ENCODE measurements at places on chromosomes 6 and 20.

DNA sequence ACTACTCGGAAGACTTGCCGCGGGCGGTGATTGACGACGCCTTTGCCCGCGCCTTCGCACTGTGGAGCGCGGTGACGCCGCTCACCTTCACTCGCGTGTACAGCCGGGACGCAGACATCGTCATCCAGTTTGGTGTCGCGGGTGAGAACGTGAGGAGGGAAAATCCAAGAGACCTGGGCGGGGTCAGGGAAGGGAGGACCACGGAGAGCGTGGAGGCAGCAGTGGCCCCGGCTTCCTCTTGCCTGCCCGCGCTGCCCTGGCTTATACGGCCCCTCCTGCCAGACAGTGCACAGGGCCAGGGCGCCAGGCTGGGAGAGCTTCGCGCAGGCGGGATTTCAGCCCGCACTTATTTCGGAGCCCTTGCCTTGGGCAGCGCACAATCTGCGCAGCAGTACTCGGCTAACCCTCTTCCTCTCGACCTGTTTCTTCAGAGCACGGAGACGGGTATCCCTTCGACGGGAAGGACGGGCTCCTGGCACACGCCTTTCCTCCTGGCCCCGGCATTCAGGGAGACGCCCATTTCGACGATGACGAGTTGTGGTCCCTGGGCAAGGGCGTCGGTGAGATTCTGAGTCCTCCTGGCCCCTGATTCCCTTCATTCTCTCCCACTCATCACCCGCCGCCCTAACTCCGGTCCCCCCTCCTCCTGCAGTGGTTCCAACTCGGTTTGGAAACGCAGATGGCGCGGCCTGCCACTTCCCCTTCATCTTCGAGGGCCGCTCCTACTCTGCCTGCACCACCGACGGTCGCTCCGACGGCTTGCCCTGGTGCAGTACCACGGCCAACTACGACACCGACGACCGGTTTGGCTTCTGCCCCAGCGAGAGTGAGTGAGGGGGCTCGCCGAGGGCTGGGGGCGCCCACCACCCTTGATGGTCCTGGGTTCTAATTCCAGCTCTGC is 2.0 kb downstream of the MMP9 start:
- DNase-seq = peak; percentile 91

DNA sequence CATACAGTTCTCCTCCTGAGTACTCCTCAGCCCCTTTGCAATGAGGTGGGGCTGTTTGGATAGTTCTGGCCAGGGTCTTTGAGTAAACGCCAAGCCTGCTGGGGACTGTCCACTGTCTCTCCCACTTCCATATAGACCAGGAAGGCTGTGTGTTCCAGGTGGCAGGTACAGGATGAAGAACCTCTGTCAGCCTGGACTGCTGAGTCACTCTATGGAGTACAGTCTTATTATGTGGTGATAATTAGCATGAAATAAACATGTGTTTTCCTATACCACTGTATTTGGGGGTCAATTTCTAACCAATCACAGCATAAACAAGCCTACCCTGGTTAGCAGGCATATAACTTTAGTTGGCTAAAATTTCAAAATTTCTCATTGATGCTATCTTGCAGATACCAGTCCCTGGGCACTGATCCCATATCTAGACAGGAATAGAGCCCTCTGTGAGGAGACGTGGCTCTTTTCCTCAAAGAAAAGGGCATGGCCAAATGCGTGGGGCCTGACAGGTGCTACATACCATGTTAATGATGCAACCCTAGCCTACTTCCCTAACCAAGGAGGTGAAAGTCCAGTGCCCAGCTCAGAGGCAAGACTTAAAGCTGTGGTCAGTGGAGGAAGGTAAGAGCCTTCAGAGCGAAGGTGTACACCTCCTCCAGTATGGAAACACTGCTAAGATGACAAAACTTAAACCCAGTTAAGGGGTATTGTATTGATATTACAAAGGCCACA is 4.5 kb upstream of the ALDH8A1 start:
- DNase-seq = no peak

DNA sequence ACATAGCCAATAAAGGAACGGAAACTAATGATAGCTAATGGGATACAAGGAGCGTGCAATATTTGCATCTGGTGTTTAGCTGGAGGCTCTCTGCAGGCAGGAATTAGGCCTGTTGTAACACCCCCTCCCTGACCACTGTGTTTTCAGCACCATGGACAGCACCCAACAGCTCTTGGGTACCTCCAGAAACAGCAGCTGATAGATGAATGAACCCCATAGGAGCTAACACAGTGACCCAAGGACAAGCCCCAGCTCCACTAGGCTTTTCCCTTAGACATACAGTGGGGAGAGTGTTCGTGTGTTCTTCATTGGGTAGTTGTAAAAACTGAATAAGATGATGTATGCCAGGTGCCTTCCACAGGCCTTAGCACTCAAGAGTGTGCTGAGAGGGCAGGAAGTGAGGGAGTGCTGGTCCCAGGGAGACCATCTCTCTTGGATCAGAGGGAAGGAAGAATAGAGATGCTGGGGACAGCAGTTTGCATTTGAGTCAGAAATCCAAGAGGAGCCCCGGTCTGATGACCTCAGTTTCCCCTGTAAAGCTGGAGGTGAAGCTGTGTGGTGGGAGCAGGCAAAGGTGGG is 161.3 kb downstream of the PHACTR3 start:
- no peak for DNase-seq

DNA sequence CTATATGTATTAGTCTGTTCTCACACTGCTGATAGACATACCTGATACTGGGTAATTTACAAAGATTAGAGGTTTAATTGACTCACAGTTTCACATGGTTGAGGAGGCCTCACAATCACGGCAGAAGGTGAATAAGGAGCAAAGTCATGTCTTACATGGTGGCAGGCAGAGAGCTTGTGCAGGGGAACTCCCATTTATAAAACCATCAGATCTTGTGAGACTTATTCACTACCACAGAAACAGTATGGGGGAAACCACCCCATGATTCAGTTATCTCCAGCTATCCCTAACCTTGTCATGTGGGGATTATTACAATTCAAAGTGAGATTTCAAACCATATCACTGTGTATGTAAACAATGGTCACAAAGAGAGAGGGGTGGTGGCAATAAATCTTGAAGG is 6.6 kb downstream of the CST8 start:
- DNase-seq = no peak

DNA sequence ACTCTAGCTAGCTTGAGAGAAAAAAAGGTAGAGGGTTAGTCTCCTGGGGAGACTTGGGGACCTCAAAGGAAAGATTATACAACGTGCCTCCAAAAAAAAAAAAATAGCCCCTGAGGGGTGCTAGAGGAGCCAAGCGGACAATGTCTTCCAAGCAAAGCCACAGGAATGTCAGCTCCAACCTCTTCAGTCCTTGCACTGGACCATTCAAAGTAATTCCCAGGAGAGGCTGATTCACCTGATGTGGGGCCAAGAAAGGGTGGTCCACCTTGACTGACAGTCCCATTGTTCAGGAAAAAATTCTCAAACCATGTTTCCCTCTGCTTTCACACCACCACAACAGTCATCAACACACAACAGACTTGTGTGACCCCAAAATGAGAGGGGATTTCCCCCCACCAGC is 30.7 kb downstream of the ASIP start:
- no peak for DNase-seq

DNA sequence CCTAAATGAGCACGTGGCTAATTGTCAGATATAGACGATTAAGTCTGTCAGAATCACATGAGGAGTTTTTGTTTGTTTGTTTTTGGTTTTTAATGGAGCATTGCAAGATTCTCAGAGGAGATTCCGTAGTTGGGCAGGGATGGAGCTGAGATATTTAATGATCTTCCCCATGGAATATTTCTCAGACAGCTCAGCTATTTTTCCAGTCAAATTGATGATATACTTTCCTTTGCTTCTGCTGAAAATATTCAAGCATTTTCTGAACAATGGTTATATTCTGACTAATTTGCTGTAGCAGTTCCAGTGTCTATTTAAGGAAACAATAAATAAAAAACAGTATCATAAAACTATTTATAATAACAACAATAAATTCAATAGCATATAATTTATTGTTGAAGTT is 348.4 kb downstream of the KIF16B start:
- DNase-seq = no peak

GRCh38 chr6:140977403-140977802 is 1155.3 kb upstream of the GJE1 start:
- no peak for DNase-seq

- DNase-seq = no peak
Observed at GRCh38 chr6:128376952-128377503, 143.4 kb downstream of the PTPRK start.

DNA sequence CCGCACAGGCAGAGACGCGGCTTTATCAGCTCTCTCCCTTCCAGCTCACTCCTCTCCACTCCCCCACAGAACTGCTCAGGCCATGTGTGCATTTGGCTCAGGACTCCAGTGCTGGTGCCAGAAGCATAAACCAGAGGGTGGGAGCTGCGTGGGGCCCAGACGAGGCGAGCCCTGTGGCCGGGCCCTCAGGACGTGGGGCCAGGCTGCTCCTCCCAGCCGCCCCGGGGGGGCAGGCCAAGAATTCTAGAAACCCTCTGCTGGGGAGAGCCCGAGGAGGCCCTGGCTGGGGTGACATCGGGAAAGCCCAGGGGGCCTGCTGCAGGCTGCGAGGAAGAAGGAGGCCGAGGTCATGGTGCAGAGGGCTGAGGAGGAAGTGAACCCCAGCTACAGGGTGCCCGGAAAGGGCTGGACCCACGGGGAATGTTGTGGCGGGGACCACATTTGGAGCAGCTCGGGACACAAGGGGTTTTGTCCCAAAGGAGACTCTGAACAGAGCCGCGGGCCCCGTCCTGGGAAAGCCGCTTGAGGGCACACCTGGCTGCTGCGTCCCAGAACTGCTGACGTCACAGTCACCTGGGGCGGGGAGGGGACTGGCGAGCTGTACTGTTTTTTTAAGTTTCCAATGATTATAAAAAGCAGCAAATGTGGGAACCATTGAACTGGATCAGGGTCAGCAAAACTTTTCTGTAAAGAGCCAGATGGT is 107.1 kb downstream of the BANF2 start:
- DNase-seq = peak; percentile 94

DNA sequence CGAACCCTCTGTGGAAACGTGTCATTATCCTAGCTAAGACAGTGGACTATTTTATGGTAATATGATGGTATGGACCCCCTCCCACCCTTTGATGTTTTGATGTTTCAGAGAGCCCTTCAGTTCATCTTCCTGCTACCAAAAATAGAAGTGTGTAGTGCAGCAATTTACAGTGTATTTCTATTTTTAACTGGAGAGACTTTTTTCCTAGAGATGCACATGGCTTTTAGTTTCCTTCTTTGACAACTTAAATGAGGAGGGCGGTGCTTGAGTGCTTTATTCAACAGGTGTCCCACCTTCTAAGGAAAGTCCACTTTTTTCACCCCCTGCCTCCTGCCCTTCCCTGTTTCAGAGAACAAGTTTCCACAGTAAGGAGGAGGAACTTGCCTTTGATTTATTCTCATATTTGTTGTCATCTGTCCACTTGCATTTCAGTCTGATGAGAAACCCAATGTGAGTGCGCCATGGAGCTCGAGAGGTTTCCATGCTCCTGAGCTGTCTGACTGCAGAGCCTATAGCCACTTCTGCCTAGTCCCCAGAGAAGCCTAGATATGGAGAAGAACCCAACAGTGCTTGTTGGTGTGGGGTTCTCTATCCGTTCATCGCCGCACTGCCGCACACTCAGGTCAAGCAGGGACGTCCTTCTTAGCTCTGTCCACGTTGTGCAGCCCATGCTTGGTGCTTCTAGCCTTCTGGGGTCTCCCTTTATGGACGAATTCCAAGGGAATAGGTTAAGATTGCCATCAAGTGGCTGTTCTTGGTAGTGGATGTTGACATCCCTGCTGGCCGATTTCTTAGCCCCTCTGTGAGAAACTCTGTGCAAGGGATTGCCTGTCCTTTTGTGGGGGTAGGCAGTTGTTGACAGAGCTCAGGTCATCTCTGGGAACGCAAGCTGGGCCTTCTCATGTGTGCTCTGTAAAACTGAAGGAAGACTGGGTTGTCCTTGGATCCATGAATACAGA is 144.2 kb downstream of the JARID2 start:
- DNase-seq = no peak

DNA sequence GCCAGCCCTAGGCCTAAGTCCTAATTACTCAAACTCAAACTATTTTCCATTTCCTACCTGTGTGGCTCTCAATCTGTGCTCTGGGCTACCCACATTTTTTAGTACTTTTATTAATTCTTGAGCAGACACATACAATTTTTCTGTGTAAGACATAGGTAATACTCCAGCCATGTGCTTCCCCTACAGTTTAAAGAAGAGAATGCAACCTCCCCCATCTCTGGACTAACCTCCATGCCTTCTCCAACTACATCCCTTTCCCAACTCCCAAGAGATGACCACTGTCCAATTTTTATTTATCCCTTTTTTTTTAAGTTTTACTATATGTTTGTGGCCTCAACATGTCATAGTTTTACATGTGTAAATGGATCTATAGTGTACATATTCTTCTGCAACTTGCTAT is 5.8 kb downstream of the HMGN4 start:
- DNase-seq = no peak

DNA sequence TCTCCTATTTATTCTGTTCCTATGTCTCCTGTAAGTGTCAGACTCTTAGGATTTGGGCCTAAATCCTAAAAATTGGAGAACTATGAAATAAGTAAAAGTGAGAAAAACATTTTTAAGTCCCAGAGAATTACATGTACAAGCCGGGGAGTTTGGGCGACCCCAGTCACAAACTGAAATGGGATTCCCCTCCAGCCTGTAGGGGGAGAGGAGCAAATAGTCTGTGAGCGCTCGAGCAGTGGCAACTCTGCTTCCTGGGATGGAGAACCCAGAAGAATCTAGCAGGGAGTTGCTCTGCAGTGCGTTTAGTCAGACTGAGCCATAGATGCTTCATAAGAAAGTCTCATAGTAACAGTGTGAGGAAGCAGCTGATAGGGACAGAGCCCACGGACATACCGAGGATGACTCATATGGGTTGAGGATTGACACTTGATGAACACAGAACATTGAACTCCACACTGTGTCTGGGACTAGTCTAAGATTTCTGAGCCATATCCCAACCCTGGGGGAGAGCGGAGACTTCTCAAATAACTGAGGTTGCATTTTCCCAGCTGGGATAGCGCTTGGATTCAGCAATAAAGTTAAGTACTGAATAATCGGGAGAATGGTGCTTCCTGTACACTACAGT is 437.2 kb downstream of the BCKDHB start:
- no peak for DNase-seq

GRCh38 chr6:55670850-55671413 is 91.9 kb upstream of the HMGCLL1 start:
- no peak for DNase-seq

GRCh38 chr6:157860505-157860991 is 37.5 kb downstream of the SNX9 start:
- no peak for DNase-seq

DNA sequence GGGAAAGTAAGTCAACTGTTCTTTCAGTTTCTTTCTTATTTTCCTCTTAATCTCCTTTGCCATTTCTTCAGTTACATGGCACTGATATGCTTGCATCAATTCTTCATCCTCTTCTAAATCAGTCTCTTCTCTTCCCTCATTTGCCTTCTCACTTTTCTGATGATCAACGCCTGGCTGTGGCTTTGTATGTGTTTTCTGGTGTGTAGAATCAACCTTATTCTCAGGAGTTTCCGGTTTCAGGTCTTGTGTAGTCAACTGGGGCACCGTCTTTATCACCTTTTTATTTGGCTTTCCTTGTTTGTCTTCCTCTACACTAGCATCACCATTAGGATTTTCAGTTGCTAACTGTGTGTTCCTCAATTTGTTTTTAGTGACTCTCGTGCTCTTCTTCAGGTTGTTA is 31.6 kb downstream of the AHI1 start:
- no peak for DNase-seq

GRCh38 chr6:30841644-30842504 is 42.4 kb upstream of the DDR1 start:
- no peak for DNase-seq

GRCh38 chr20:33211817-33212424 is 5.2 kb upstream of the BPIFA3 start:
- no peak for DNase-seq

GRCh38 chr6:54071821-54072340 is 39.4 kb upstream of the MLIP start:
- no peak for DNase-seq

Data from left lung (tissue), 14 donors.